HS-27A (cell line): ENCODE measurements at places on chromosomes 2 and 18.

GRCh38 chr2:118990757-118991545 lies 49.0 kb downstream of the MARCO start:
- no peak for DNase-seq

DNA sequence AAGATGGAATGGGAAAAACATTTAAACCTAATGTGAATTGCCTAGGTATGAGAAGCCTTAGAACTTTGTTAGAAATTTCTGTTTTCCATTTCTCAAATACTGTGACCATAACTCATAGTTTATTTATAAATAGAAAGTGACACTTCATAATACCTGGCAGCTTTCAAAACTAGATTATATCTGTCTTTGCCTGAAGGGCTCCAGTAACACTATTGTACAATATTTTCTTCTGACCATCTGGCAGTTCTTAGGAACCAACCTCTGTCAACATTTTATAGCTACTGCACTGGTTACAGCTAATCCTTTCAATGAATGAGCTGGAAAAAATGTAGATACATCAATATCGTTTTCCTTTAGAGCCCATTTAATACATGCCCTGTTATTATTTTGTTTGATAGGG lies 237.4 kb downstream of the CAMKMT start:
- DNase-seq = no peak

GRCh38 chr2:85950743-85951142 lies 62.0 kb upstream of the ST3GAL5 start:
- no peak for DNase-seq

DNA sequence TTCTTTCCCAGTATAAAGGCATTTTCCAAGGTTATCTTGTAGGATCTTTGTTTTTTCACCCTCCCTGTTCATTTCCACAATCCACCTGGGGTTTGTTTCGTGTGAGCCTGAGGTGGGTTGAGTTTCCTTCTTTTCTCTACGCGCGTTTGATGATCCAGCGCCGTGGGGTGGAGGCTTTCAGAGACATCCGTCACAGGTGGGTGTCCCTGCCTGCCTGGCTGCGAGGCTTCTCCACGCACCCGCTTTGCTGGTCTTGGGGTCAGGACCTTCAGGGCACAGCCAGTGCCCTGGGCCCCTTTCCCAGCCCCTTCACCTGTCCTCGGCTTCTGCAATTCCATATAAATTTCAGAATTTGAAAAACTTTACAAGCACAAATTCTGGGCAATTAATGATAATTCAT lies 109.0 kb upstream of the ALKAL2 start:
- no peak for DNase-seq

DNA sequence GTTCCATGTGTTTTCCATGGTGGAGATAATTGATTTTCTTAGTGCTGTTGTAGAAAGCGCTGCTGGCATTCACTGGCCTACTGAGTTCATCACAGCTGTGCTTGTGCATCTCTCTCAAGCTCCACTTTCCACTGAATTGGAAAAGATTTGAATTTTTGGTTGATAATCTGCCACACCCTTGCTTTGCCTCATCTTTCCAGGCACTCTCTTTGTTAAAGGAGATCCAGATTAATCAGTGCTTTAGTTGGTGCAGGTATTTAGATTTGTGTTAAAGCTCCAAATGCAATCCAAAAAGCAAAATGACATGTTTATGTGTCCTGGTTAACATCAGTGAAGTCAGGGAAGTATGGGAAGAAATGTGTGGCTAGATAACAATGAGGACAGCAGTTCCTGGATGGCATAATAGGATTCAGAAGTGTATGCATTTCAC lies 2.7 kb upstream of the COL3A1 start:
- DNase-seq = no peak

DNA sequence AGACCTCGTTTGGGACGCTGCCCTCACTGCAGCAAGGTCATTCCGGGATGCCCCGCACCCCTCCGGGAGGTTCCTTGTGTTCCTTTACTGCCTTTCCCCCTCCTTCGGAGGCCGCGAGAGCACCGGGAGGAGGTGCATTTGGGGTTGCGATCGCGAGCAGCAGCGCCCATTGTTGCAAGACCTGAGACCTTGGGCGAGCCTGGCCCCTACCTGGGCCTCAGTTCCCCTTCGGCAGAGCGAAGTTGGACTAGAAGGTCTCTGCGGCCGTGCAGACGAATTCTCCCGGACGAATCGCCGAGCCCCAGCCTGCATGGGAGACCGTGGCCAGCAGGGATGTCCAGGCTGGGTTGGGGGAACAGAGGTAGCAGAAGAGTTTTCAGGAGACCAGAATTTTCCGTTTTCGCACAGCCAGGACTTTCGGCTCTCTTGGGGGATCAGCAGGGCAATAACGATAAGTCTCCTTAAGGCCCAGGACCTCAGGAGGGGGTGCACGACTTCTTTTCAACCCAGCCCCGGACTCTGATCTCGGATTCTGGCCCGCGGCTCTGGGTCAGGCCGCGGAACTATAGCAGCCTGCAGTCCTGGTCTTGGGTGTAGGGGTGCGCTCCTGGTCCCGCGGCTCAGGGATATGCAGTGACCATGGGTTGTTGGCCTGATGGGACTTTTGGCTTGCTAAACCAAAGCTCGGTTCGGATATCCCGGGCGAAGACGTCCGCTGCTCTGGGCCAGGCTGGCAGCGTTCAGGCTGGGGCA lies 2.8 kb downstream of the GDF7 start:
- no peak for DNase-seq

GRCh38 chr2:239539083-239539775 lies 138.4 kb upstream of the HDAC4 start:
- DNase-seq = no peak

DNA sequence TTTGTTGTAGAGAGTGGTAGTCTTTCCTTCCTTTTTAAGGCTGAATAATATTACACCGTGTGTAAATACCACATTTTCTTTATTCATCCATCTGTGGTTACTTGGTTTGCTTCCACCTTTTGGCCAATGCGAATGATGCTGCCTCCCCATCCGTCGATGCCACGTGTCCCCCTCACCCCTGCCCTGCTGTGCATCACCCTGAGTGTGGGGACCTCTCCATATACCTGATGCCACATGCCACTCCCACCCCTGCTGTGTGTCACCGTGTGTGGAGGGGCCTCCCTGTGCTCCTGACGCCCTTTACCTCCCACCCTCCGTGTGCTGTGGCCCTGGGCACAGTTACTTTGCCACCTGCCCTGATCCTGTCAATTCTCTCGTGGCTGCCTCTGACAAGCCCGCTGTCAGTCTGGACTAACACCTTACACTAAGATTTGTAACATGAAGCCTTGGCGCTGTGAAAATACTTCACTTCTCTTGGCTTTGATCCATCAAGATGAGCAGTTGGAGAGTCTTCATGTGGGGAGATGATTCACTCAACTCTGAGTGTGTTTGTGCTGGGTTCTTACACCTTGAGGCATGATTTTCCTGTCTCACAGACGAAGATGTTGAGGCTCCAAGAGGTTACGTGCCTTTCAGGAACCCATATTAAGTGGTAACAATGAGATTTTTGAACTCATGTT lies 234.0 kb downstream of the ZNF407 start:
- DNase-seq = no peak
